ENCODE measurements at places on chromosomes 5 and 9. TPM values are rescaled to one million over a fixed set of nuclear protein-coding genes. Genes with fewer than 3 reads are reported as not detected.

F2RL2 gene
- 13.7 TPM for total RNA-seq

DNM1 gene
- 9.7 TPM for total RNA-seq

ARL14EPL gene
- not detected for total RNA-seq

HTR1A gene
- not detected for total RNA-seq

HAND1 gene
- total RNA-seq, result not detected

TEX48 gene
- not detected for total RNA-seq

EGR1 gene
- 340 TPM for total RNA-seq

PTGER4 gene
- 13.8 TPM for total RNA-seq

KCNV2 gene
- total RNA-seq, result not detected

OR1J2 gene
- total RNA-seq, result not detected

DMGDH gene
- total RNA-seq, result 0.95 TPM

MYMK gene
- total RNA-seq, result not detected

SPATA31C1 gene
- not detected for total RNA-seq

SH3RF2 gene
- 8.1 TPM for total RNA-seq

MSH3 gene
- 12.3 TPM for total RNA-seq

FOXD4L5 gene
- 0.28 TPM for total RNA-seq

SNAPC4 gene
- 8.5 TPM for total RNA-seq

SAXO1 gene
- 0.27 TPM for total RNA-seq

FLT4 gene
- total RNA-seq, result 10.8 TPM

CACFD1 gene
- total RNA-seq, result 19.5 TPM

TYRP1 gene
- total RNA-seq, result 3.8 TPM

NREP gene
- total RNA-seq, result 15.3 TPM

DEPDC1B gene
- not detected for total RNA-seq
